ENCODE measurements at places on chromosomes 4 and X. TPM values are rescaled to one million over a fixed set of nuclear protein-coding genes. Genes with fewer than 3 reads are reported as not detected.

The CT45A9 gene
- polyA plus RNA-seq = not detected

The OTUD6A gene
- polyA plus RNA-seq = not detected

- no peak for DNase-seq
Observed at GRCh38 chr4:168199260-168199957, 107.1 kb downstream of the ANXA10 start.

DNA sequence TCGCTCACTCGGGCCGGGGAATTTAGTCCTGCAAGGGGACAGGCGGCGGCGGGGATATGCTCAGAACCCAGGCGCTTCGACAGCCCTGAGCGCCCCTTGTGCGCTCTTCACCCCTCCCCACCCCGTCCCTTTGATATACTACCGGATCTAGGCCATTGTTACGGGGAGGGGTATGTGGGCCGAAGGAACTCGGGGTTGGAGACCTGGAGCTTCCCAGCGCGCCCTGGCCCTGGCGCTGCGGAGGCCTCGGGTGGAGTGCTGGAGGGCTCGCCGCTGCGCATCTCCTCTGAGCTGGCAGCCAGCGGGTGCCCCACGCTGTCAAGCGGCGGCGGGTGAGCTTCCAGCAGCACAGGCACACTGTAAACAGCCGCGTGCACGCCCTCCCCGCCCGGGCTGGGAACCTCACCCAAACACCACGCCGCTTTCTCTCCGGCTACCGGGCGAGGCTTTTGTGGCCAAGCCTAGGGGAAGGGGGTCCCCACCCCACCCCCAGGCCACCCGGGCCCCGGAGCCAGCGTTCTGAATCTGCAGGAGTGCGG lies 54.5 kb upstream of the BCOR start:
- no peak for DNase-seq

GRCh38 chr4:133969202-133969848 lies 232.3 kb downstream of the PABPC4L start:
- DNase-seq = peak; percentile 15

The ODAM gene
- polyA plus RNA-seq = 9.5 TPM

Measured in right lung (tissue), 10 donors.